Stimulated activated CD8-positive, alpha-beta memory T cell treated with anti-CD3 and anti-CD28 coated beads, Interleukin-4, amount 100 ng/mL, for 4 hours (primary cell): ENCODE measurements at places on chromosomes 3 and 15.

GRCh38 chr3:118425272-118425837 is 609.3 kb downstream of the IGSF11 start:
- no peak for DNase-seq

- DNase-seq, result no peak
Measured at GRCh38 chr3:25037049-25037547, 391.0 kb upstream of the RARB start.

DNA sequence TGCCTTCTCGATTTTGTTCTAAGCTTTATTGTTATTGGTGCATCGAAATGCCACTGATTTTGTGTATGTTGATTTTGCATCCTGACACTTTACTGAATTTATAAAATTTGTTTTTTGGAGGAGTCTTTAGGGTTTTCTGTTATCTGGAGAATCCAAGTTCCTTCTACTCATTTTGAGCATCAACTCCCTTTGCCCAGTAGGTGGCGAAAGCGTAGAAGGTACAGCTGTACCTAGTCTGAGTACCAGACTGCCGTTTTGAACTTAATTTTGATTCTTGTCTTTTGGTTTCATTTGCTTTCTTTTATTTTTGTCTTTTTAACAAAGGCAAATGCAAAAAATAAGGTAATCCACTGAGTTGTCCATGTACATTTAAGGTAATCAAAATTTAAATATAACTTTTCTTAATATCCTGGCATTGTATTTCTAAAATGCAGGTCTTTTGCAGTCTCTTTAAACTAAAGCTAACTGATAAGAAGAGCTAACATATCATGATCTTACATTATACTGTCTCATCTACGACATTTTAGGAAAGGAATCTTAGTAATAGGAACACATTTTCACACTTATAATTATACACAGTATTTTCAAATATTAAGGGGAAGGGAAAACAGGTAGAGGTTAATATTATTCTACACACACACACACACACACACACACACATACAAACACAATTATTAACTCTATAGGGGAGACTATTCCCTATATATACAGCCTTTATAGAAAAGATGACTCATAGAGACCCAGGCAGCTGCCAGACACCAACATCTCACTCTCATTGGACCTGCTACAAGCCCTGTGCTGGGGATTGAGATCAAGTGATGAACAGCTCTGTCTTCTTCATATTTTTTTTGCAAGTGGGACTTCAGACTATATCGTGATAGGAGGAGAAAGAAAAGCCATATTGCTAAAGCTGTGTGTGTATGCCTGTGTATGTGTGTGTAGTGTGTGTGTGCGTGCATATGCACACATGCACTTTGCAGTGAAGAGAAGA is 71.8 kb downstream of the SYNPR start:
- DNase-seq, result no peak

- DNase-seq, result no peak
Measured at GRCh38 chr3:148901987-148902791, 37.1 kb downstream of the CPA3 start.

DNA sequence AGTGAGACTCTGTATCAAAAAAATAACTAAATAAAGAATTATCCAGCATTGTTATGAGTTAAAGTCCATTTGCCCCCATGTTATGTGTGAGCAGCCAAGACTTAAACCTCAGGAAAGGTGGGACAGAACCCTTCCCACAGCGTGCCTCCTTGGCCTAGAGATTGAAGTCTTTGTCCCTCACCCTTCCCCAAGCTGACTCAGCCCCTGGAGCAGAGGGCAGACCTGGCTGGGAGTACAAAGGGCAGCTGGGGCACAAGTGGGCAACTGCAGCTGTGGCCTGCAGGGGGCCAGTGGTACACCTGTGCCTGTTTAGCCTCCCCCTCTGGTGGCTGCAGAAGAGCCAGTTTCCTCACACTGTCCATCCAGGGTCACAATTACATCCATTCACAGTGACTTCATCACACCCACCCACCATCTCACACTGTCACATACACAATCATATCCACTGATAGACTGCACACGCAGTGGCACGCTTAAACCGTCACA is 940 bp upstream of the ACY1 start:
- no peak for DNase-seq

DNA sequence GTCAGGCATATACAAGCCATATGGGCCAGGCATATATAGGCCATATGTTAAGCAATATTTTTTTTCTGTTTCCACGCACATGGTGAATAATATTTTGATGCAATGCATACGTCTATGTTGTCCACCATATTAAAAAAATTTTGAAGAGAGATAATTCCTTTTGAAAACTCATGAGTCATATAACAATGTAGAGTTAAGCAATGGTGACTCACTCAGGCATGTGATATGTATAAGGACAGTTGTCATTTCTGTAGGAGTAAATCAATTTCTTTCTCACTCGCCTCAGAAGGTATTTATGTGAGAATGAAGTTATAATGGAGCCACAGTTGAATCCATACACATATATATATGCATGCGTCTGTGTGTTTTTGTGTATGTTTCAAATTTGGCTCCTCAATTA is 272.6 kb downstream of the EPHA3 start:
- DNase-seq, result no peak

GRCh38 chr3:2714834-2715233 is 395.3 kb downstream of the IL5RA start:
- DNase-seq, result no peak

- no peak for DNase-seq
Measured at GRCh38 chr3:90080988-90081387, 973.6 kb downstream of the EPHA3 start.
